ENCODE measurements at places on chromosomes 16 and 17. TPM values are rescaled to one million over a fixed set of nuclear protein-coding genes. Genes with fewer than 3 reads are reported as not detected.

DNA sequence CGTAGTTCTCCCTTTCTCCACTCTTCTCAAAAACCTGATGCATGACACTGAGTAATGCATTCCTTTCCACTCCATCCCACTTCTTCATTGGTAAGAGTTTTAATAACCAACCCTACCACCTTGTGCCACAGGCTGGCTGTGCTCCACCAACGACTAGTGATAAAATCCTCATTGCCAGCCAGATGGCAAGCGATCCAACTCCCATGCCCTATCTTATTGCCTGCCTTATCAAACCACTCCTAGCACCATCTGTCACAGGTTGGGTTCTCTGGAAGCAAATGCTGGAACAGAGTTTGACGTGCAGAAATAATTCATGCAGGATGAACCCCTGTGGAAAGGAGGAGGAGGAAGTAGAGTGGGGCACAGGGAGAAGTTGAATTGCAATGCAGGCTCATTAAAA, 99.5 kb downstream of the CHD9NB start:
- H3K4me3 ChIP-seq, result no peak overlapping the region
- H3K27ac ChIP-seq, result no peak overlapping the region
- no peaks in the 10 kb centered on the region for H3K36me3 ChIP-seq
- no peaks in the 10 kb centered on the region for H3K4me1 ChIP-seq

DNA sequence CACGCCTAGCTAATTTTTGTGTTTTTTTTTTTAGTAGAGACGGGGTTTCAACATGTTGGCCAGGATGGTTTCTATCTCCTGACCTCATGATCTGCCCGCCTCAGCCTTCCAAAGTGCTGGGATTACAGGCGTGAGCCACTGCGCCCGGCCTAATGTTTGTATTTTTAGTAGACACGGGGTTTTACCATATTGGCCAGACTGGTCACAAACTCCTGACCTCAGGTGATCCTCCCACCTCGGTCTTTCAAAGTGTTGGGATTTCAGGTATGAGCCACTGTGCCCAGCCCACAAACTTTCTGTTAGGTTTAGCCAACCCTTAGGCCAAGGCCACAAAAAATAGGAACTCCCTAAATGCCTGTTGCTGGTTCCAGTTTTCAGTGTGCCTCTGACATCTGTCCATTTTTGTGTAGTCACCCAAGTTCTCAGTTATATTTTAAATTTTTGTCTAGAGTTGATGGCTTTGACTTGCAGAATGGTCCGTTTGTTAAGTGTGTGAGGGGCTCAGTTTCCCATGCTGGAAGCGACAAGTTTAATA, 12.7 kb downstream of the CCL16 start:
- H3K4me1 ChIP-seq, result no peaks in the 10 kb centered on the region
- no peak overlapping the region for H3K4me3 ChIP-seq
- no peaks in the 10 kb centered on the region for H3K36me3 ChIP-seq
- no peak for DNase-seq
- H3K27ac ChIP-seq, result no peak overlapping the region
- peaks cover 4% of the 10 kb centered on the region for H3K27me3 ChIP-seq

The EVI2B gene
- polyA plus RNA-seq, result 0.42 TPM

DNA sequence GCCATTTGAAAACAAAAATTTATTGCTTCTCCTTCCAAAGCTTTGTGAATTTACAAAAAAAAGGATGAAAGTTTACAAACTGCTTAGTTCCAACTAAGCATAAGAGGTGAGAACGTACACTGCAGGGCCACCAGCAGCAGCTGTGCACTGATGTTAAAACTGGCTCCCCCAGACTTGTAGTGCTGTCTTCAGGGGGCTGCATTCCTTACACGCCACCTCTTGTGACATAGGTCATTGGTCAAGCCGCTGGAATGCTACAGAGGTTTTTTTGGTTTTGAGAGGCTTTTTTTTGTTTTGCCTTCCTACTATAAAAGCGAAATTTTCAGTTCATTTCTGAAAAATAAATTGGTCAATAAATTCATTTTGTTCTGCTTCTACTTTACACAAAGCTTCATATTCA, 6.9 kb downstream of the IFT20 start:
- H3K27ac ChIP-seq, result peak overlapping the region; percentile 45
- H3K4me3 ChIP-seq, result no peak overlapping the region
- H3K36me3 ChIP-seq, result peaks cover 13% of the 10 kb centered on the region

The TP53TG3F gene
- polyA plus RNA-seq, result not detected

The MYLK3 gene
- 57.8 TPM for polyA plus RNA-seq

DNA sequence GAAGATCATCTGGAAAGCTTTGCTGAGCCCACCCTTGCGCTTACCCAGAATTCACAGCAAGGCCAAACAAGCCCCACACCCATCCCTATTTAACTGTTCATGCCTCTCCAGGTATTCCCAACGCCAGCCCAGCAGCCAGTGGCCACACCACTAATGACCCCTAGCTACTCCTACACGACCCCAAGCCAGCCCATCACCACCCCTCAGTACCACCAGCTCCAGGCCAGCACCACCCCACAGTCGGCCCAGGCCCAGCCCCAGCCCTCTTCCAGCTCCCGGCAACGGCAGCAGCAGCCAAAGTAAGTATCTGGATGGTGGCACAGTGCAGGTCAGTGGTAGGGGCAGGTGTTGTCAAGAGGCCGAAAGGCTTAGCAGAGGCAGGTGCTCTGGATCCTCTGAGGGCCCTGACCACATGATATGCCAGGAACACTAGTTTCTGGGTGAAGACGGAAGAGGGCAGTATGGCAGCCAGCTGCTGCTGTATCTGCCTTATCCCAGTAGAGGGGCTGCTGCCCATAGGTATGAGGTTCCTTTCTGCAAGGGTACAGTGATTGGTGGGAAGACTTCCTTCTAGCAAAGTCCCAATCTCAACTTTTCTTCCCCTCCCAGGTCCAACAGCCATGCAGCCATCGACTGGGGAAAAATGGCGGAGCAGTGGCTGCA, 10.7 kb downstream of the PROCA1 start:
- H3K36me3 ChIP-seq, result peaks cover 57% of the 10 kb centered on the region
- H3K27ac ChIP-seq, result no peak overlapping the region
- H3K27me3 ChIP-seq, result no peaks in the 10 kb centered on the region
- H3K4me1 ChIP-seq, result no peaks in the 10 kb centered on the region

GRCh38 chr17:13509527-13509926, 92.2 kb downstream of the HS3ST3A1 start:
- no peak for DNase-seq
- H3K27ac ChIP-seq, result peak overlapping the region; percentile 34
- H3K36me3 ChIP-seq, result no peaks in the 10 kb centered on the region

GRCh38 chr16:8594149-8594666, 3.9 kb upstream of the TMEM114 start:
- DNase-seq, result no peak
- no peaks in the 10 kb centered on the region for H3K36me3 ChIP-seq
- H3K27ac ChIP-seq, result no peak overlapping the region
- H3K27me3 ChIP-seq, result peaks cover 38% of the 10 kb centered on the region

DNA sequence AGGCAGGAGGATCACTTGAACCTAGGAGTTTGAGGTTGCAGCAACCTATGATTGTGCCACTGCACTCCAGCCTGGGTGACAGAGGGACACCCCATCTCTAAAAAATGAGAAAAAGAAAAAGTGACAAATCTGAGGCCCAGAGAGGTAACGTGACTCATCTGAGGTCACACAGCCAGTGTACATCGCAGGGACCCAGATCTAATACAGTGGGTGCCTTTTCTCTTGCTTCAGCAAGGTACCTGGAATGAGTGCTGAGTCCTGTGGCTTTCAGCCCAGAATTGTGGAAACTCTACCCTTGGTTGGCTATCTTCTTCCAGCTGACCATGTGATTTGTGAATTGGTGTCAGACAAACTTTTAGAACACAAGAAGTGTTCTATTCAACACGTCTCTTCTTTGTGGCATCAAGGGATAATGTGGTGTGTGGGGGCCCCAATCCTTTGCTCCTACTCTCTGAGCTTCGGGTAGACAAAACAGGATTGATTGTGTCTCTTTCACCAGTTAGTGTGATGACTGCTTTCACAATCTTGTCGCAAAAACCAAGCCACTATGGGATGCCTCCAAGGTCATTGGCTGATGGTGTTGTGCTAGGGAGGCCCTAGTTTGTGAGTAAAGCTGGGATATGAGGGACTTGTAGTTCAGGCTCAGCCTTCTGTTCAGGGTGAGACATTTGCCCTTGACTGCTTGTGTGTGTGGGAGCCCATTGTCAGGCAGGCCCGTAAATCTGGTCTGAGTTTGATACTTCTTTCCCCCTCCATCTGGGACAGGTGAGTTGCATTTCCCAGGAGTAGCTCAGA, 71.0 kb downstream of the MSI2 start:
- H3K27me3 ChIP-seq, result no peaks in the 10 kb centered on the region
- peaks cover 7% of the 10 kb centered on the region for H3K4me1 ChIP-seq
- H3K4me3 ChIP-seq, result no peak overlapping the region
- H3K36me3 ChIP-seq, result no peaks in the 10 kb centered on the region
- H3K27ac ChIP-seq, result no peak overlapping the region

The MT1G gene
- not detected for polyA plus RNA-seq

DNA sequence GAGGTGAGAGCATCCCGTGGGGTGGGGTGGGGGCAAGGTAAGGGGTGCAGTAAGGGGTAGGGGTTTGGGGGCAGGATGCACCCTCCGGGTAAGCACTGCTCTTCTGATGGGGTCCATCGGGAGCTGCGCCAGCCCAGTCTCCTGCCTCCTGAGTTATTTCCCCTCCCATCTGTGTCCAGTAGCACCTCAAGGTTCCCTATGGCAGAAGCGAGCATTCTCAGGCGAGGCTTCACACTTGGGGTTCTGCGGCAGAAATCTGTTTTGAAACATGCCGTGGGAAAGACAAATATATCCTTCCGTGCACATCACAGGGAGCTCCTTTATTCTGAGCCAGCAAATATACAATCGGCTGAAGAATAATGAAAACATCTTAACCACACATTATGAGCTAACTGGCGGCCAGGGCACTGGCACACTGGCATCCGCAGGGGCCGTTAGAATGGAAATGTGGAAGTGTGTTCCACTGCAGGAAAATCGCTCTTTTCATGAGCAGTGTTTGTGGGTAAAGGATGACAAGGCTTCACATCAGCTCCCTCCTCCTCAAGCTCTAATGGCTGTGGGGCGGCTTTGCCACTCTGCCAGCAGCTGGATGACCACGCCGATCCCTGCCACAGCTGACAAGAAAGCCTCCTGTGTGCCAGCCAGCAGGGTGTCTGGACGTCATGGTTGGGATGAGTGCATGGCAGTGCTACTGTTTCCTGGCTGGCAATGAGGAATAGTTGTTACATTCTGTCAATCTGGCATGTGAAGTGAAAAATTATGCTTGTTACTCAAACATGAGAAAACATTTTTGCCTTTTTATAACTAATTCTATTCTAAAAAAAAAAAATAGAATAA, 20.0 kb downstream of the MTHFSD start:
- H3K27me3 ChIP-seq, result no peaks in the 10 kb centered on the region
- H3K27ac ChIP-seq, result no peak overlapping the region
- no peak for DNase-seq

The CD300E gene
- polyA plus RNA-seq, result 0.34 TPM

The CA10 gene
- not detected for polyA plus RNA-seq

- no peak overlapping the region for H3K4me3 ChIP-seq
- H3K36me3 ChIP-seq, result no peaks in the 10 kb centered on the region
- DNase-seq, result no peak
Observed at GRCh38 chr17:72590382-72590781, 469.6 kb downstream of the SOX9 start.

DNA sequence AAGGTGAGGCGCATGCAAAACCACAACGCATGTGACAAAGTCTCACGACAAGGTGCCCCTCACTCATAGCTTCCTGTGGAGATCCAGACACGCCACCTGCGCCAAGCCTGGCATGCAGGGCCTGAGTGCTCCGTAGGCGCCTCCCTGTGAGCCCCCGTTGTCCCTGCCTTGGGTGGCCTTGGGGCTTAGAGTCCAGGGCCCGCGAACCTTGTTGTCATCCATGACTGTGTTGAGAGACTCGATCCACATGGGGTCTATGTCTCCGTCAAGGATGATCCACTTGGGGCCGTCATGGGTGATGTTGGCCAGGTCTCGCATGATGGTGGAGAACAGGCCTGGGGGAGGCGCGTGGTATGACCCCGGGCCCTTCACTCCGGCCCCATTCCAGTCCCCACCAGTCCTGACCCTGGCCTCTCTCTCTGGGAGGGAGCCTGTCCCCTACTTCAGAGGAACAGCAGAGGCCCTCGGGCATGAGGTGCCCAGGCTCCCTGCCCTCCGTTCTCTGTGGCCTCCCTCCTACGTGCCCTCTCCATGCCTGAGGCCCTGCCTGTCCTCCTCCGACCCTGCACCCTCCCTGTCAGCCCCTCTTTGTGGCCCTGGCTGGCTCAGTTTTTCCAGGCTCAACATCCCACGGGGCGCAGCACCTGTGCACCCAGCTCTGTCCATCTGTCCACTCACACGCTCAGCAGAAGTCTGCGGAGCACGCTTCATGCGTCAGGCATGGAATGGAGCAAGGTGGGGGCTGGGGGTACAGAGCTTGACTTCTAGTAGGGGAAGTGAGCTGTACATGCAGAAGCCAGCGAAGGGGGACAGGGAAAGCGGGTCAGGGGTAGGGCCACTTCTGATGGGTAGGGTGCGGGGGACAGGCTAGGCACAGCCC, 85.7 kb downstream of the DNAH17 start:
- H3K36me3 ChIP-seq, result no peaks in the 10 kb centered on the region
- no peak overlapping the region for H3K27ac ChIP-seq
- no peak for DNase-seq
- H3K4me3 ChIP-seq, result no peak overlapping the region
- H3K27me3 ChIP-seq, result no peaks in the 10 kb centered on the region
- no peaks in the 10 kb centered on the region for H3K4me1 ChIP-seq

DNA sequence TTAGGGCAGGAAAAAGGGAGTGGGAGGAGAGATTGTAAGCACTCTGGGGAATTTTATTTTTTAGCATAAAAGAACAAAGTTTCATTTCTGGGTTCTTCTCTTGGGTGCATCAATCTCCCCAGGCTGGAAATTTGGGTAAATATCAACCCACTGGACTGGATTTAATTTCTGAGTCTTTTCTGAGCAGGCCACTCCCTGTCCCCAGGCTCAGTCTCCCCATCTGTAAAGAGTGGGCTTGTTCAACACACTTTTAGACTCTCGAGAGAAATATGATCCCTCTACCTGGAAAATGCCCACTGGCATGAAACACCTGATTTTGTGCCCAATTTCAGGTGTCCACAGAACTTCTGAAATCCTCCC, 617 bp upstream of the VTN start:
- H3K27me3 ChIP-seq, result peaks cover 16% of the 10 kb centered on the region
- no peaks in the 10 kb centered on the region for H3K36me3 ChIP-seq
- peaks cover 12% of the 10 kb centered on the region for H3K4me1 ChIP-seq
- H3K4me3 ChIP-seq, result no peak overlapping the region

DNA sequence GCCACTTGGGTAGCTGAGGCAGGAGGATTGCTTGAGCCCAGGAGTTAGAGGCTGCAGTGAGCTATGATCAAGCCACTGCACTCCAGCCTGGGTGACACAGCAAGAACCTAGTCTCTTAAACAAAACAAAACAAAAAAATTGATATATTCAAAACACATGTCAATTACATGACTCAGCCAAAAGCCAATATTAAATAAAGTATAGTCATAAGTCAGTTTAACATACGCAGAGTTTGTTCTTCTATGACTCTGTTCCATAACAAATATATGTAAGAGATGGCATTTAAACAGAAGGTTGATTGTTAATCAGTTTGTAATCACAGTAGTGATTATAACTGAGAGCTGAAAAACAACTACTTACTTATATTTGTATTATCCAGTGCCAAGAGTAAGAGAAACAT, 106.5 kb downstream of the CDH8 start:
- H3K4me1 ChIP-seq, result no peaks in the 10 kb centered on the region
- no peaks in the 10 kb centered on the region for H3K36me3 ChIP-seq
- H3K27ac ChIP-seq, result no peak overlapping the region
- H3K27me3 ChIP-seq, result no peaks in the 10 kb centered on the region

The CCDC200 gene
- 6.1 TPM for polyA plus RNA-seq

The TMEM114 gene
- polyA plus RNA-seq, result not detected
